AG10803 (cell line): ENCODE measurements at places on chromosomes 13 and 19.
A peak's percentile ranks its signal among the peaks of the same experiment; 100 is the strongest.

GRCh38 chr13:27628081-27628480 lies 6.4 kb downstream of the POLR1D start:
- no peak for DNase-seq

GRCh38 chr19:2356036-2356646 lies 3.9 kb upstream of the TMPRSS9 start:
- DNase-seq, result no peak

- peak; percentile 62 for DNase-seq
These were observed 7.0 kb downstream of the CUL4A start for GRCh38 chr13:113216254-113217048.

GRCh38 chr19:49912965-49913685 lies 15.9 kb upstream of the ATF5 start:
- no peak for DNase-seq

- DNase-seq, result no peak
These were observed 1.6 kb downstream of the KIR3DL1 start for GRCh38 chr19:54817670-54818536.
